ENCODE measurements at places on chromosomes 5 and 9. TPM values are rescaled to one million over a fixed set of nuclear protein-coding genes. Genes with fewer than 3 reads are reported as not detected.
A peak's percentile ranks its signal among the peaks of the same experiment; 100 is the strongest.

DNA sequence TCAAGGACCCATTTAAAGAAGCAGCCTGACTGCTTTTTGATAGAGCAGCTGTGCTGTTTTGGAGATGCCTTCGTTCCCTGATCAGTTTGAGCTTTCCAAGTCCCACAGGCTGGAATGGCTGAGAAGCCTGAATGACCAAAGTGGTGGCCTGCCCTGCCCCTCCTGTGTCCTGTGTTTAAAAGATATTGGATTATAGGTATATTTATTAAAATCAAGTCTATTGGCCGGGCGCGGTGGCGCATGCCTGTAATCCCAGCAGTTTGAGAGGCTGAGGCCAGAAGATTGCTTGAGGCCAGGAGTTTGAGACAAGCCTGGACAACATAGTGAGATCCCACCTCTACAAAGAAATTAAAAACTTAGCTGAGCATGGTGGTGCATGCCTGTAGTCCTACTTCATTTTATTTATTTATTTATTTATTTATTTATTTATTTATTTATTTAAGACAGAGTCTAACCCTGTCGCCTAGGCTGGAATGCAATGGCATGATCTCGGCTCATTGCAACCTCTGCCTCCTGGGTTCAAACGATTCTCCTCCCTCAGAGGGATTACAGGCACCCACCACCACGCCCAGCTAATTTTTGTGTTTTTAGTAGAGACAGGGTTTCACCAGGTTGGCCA is 87.7 kb downstream of the CACNA1B start:
- no peak for DNase-seq
- H3K27me3 ChIP-seq = no peaks in the 10 kb centered on the region
- no peaks in the 10 kb centered on the region for H3K36me3 ChIP-seq
- H3K27ac ChIP-seq = no peak overlapping the region
- H3K4me1 ChIP-seq = no peaks in the 10 kb centered on the region

JMY gene
- total RNA-seq = 6.5 TPM

GRCh38 chr9:92147030-92147851 is 32.0 kb upstream of the SPTLC1 start:
- H3K4me1 ChIP-seq = peaks cover 20% of the 10 kb centered on the region
- peak overlapping the region; percentile 86 for H3K27ac ChIP-seq
- no peak overlapping the region for H3K4me3 ChIP-seq
- peak; percentile 88 for DNase-seq
- no peaks in the 10 kb centered on the region for H3K27me3 ChIP-seq
- no peaks in the 10 kb centered on the region for H3K36me3 ChIP-seq

DNA sequence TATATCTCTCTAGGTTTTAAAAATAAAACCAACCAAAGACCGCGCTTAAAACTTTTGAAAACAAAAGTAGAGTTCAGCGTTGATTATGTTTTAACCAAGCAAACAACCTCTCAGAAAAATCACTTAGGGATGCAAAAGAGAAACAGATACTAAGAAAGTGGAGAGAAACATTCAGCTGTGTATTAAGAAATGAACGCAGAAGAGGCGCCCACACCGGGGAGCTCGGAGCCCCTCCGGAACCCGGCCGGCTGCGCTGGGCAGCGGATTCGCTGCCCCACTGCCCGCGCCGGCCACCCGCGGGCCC is 1.4 kb downstream of the PITX1 start:
- no peak overlapping the region for H3K27ac ChIP-seq
- peaks cover 95% of the 10 kb centered on the region for H3K27me3 ChIP-seq
- peaks cover 5% of the 10 kb centered on the region for H3K4me1 ChIP-seq
- no peak overlapping the region for H3K4me3 ChIP-seq
- H3K36me3 ChIP-seq = no peaks in the 10 kb centered on the region

GRCh38 chr9:6354072-6354686 is 26.0 kb downstream of the TPD52L3 start:
- H3K27ac ChIP-seq = no peak overlapping the region
- no peaks in the 10 kb centered on the region for H3K27me3 ChIP-seq
- H3K4me1 ChIP-seq = peaks cover 4% of the 10 kb centered on the region
- H3K36me3 ChIP-seq = no peaks in the 10 kb centered on the region
- H3K4me3 ChIP-seq = no peak overlapping the region
- DNase-seq = peak; percentile 72

CNTNAP3B gene
- 80.4 TPM for total RNA-seq

All from endothelial cell of umbilical vein (primary cell).